Left lobe of liver (tissue), 2 donors: ENCODE measurements at places on chromosomes 5 and 9. TPM values are rescaled to one million over a fixed set of nuclear protein-coding genes. Genes with fewer than 3 reads are reported as not detected.

DNA sequence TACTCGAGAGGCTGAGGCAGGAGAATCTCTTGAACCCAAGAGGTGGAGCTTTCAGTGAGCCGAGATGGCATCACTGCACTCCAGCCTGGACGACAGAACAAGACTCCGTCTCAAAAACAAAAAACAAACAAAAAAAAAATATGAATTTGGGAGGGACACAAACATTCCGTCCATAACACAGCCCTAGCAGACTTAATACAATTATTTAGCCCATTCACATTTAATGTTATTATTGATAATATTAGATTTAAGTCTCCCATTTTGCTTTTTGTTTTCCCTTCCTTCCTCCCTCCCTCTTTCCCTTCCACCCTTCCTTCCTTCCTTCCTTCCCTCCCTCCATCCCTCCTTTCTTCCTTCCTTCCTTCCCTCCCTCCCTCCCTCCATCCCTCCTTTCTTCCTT, 4.6 kb upstream of the CCNI2 start:
- no peak for DNase-seq

Gene EQTN
- not detected for total RNA-seq

GRCh38 chr9:122810306-122810946, 10.5 kb downstream of the OR1K1 start:
- peak; percentile 69 for DNase-seq

Gene MYOZ3
- total RNA-seq, result 0.18 TPM

DNA sequence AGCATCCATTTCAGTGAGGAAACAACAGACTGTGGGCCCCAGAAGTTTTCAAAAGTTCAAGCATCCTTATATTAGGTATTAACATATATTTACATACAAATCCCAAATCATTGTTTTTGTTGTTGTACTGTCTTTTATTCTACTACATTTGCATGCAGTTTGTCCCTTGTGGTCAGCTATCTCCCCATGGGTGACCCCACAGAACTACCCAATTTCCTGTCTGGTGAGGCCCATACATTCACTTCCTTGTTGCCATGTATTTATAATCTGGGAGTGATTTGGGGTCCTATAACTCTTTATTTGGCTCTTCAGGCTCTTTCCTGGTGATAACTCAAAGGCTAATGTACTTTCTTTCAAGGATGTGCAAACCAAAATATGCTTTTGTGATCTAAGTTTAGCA, 3.3 kb upstream of the CD180 start:
- no peak for DNase-seq
